ENCODE measurements at places on chromosomes 7 and 10.

GRCh38 chr10:13091801-13092200, 8.2 kb upstream of the OPTN start:
- DNase-seq = no peak

GRCh38 chr10:128257428-128257827, 131.2 kb upstream of the MKI67 start:
- no peak for DNase-seq

GRCh38 chr7:74362266-74362665, 73.1 kb downstream of the CLIP2 start:
- no peak for DNase-seq

DNA sequence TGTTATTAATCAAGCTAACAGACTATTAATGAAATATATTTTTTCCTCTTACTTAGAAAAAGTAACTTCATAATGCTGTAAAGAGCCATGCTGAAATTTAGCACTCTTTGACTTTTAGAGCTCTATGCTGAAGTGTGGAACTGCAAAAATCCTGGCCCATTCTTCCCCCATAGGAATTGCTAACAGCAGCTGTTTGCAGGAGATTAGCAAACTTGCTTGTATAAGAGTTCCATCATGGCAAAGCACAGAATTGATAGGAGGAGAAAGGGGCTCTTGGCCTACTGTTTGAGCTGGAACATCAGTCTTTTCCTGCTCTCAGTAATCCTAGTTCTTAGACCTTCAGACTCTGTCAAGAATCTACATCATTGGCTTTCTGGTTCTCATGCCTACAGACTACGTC, 18.3 kb upstream of the GNAT3 start:
- DNase-seq = no peak

- no peak for DNase-seq
These were observed 641.0 kb upstream of the NRP1 start for GRCh38 chr10:33975481-33975880.

DNA sequence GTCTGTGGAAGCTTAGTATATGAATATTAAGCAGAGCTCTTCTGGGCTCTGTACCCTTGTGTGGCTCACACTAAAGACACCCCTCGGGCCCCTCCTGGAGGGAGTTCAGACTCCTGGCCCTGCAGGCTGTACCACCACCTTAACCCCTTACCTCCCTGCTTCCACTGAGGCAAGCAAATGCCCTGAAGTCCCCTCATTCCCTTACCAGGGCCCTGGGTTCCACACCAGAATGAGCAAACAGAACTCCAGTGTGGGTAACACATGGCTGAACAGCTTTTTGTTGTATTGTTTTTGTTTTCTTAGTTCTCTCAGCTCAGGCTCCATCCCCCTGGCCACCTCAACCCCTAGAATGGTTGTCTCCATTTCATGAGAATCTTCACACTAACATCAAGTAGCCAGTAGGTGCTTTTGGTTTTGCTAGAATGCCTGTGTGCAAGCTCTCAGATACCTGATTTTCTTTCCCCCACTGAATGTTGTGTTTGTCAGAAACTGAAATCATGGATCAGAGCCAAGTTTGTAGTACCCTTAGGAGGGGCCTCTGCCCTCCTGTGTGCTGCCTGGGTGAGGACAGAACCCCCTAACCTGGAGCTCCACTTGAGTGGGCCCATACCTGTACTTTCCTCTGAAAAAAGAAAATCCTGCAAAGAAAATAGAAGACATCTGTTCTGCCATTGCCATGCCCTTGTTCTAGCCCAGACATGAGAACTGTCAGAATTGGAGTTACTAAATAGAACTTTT, 2.8 kb upstream of the WAPL start:
- no peak for DNase-seq

DNA sequence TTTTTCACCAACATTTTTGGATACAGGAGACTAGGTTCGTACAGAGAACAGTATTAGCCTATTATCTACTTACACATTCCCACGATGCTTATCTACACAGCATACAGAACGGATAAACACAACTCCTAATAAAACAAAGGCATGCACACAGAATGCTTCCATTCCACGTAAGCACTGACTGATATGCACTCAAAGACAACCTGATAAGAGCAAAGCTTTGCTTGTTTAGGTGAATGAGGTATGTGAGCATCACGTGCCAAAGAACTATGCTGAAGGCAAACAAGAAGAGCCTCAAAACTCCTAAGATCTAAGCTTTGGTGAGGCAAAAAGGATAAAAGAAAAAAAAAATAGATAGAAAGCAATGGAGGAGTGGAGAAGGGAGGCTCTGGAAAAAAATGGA, 413.5 kb upstream of the LRRN3 start:
- no peak for DNase-seq

GRCh38 chr7:130615583-130615982, 53.0 kb downstream of the COPG2 start:
- no peak for DNase-seq

DNA sequence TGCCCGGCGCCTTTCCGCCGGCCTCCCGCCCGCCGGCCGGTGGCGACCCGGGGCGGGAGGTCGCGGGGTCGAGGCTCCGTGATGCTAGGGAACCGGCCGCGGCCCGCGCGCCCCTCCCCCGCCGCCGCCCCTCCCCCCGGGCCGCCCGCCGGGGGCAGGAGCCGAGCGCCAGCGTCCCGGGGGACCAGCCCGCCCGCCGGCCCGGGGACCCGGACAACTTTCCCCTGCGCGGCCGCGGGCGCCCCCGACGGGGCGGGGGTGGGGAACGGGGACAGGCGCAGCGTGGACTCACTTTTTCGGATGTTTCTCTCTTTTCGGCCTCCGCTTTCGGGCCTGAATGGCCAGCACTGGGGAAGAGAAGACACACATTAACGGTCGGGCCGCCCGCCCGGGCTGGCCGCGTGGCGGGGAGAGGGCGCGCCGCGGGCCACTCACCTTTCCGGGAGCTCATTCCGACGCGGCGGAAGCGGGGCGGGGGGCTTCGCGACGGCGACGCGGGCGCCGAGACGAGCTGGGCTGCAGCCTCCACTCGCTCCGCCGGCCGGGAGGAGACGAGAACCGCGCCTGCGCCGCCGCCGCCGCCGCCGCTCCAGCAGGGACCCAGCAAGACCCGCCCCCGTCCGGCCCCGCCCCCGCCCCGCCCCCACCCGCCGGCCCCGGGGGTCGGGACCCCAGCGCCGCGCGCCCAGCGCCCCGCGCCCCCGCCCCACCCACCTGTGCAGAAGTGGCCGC, at the start of gene SRPK2:
Gene SRPK2, minus strand, starts transcription at position 566 of the 732 bp plus-strand sequence.
- peak; percentile 88 for DNase-seq
